Glomerular endothelial cell (primary cell): ENCODE measurements at places on chromosomes 6 and 20. TPM values are rescaled to one million over a fixed set of nuclear protein-coding genes. Genes with fewer than 3 reads are reported as not detected.

DNA sequence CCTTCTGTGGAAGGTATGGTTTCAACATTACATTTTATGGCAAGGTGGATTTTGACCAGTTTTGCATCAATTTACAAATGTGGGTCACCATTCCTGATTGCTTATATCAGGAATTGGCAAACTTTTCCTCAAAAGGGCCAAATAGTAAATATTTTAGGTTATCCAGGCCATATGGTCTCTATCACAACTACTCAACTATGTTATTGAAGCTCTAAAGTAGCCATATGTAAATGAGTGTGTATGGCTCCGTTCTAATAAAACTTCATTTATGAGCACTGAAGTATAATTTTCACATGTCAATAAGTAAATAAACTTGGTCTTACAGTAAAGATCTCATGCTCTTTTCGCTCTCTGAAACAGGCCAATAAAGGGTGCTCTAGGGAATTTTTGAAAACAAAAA, 362.7 kb upstream of the SASH1 start:
- DNase-seq = no peak

- DNase-seq = no peak
Observed at GRCh38 chr6:143581835-143582480, 70.4 kb upstream of the FUCA2 start.

The SLC25A27 gene
- 2.2 and 2.6 TPM in 2 replicates for total RNA-seq

- DNase-seq = peak; percentile 48
Observed at GRCh38 chr6:85644279-85644762, 1.6 kb upstream of the SYNCRIP start.

The TSPO2 gene
- total RNA-seq = not detected in 2 replicates

The FOXS1 gene
- 0.82 and 1.6 TPM in 2 replicates for total RNA-seq

DNA sequence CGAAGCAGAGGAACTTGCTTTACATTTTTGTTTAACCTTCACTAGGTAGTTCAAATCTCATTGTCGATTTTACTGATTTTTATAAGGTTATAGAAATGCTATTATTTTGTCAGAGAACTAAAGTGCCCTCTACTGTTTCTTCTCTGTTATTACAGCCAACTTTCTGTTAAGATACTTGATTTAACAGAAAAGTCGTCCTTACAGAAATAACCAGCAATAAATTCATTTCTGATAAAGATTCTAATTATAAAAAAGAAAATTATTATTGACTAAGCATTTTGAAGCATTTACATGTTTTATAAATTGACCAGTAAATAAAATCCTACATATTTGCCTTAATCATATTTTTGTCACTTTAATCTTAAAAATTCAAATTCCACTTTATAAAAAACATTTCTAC, 60.8 kb downstream of the OGFRL1 start:
- no peak for DNase-seq

DNA sequence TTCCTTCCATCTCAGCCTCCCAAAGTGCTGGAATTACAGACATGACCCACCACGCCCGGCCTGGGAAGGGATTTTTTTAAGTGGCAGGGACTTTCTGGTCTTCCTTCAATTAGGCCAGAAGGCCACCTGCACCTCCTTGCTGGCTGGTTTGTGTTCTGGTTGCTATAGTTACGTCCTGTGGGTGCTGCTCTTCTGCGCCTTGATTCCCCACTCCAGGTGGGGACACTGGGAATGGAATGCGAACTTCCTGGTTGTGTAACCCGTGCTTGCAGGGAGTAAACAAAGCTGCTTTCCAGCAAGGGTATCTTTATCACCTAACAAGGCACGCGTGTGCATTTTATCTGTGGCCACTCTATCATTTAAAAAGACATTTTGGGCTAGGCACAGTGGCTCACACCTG, 117.7 kb downstream of the PLEKHG1 start:
- no peak for DNase-seq

The ULBP2 gene
- 9.7 and 19.0 TPM in 2 replicates for total RNA-seq

The CBLN4 gene
- total RNA-seq = not detected in 2 replicates
